ENCODE measurements at places on chromosomes 1 and 21.
A peak's percentile ranks its signal among the peaks of the same experiment; 100 is the strongest.

DNA sequence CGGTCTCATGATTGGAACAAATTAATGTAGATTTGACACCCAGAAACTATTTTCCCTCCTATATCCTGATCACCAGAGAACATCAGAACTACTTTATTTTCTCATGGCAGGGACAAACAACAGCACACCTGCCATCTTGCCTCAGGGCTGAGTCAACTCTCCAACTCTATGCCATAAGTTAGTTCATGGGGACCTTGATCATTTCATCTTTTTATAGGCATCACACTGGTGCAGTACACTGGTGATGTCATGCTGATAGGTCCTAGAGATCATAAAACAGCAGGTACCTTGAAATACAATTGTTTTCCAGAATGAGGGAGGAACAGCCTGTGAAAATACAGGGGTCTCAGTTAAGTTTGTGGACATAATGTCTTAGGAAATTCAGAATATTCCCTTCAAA is 45.8 kb downstream of the EDN2 start:
- no peak for DNase-seq

DNA sequence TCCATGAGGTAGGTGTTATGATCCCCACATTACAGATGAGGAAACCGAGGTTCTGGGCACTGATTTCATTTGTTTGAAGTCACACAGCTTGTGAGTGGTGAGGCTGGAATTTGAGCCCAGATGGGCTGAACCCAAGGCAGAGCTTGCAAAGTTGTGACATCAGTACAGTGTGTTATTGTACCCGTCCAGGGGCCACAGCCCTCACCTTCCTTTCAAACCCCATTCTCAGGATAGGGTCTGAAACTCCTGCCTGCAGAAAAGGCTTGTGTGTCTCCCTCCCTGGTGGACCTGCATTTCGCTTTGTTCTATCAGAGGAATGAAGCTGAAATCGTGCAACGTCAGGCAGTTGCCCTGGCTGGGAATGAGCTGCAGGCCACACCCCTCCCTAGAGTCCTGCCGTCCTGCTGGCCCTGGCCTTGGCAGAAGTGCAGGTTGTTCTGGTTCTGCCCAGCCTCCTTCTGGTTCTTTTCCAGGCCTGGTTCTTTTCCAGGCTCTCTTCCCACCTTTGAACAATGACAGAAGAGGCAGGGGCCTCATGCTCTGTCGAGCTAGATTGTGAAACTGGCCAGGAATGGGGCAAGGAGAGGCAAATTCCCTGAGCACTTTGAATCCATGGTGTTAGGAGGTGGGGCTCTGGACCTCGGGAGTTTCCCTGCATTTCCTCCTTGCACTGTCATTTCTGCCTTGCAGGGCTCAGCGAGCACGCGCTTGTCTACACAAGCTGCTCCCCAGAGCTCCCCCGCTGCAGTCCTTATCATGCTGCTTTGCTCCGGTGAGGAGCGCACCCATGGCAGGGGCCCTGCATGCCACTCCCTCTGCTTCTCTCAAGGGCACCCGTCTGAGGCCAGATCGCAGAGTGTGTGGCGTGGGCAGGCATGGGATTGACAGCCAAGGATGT is 8.2 kb upstream of the MYOM3 start:
- DNase-seq, result no peak

GRCh38 chr1:44631333-44631646 is 43.0 kb downstream of the TMEM53 start:
- peak; percentile 40 for DNase-seq

- DNase-seq, result no peak
Measured at GRCh38 chr1:68344208-68344607, 105.5 kb downstream of the RPE65 start.

GRCh38 chr21:45551316-45551715 is 9.1 kb upstream of the SLC19A1 start:
- no peak for DNase-seq

DNA sequence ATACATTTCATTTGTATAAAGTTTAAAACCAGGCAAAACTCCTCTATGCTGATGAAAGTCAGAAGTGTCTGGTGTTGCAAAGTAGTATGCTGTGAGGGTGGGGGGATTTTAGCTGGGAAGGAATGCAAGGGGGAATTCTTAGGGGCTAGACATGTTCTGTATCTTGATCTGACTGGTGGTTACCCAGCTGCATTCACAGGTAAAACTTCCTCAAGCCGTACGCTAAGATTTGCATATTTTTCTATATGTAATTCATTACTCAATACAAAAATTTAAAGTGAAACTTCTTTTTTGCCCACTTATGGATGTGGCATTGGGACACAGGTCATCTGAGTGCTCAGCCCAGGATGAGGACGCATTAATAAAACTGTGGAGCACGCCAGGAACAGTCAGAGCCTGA is 323.3 kb downstream of the PAPPA2 start:
- DNase-seq, result no peak

DNA sequence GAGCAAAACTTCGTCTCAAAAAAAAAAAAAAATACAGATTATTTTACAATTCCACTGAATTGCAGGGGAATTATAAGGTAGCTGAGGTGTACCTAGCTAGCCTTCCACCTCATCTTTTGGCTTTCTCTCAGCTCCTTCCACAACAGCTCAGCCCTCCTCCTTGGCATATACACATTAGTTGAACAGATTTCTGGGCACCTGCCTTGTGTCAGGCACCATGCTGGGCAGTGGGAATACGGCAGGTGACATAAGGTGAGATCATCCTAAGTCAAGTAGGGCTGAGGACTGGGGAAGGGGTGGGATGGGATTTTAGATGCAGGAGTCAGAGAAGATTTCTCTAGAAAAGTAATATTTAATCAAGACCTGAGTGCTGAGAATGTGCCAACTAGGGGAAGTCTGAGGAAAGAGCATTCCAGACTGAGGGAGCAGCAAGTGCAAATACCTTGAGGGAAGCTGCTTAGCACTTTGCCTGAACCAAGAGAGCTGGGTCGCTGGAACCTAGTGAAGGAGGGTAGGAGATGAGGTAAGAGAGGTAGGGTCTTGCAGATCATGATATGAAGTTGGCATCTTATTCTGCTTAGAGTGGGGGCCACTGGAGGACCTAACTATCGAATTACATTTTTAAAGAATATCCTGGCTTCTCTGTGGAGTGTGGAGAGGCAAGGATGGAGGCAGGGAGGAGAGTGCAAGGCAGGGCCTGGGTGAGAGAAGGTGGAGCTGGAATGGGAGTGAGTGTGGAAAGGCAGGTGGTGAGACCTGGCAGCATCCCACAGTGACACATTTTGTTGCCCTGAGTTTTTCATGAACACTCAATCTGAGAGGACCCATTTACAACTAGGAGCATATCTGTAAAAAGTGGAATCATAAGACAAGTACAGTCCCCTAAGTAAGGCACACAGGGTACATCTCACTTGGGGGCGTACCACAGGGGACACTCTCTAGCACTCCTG is 28.2 kb downstream of the LAMC2 start:
- no peak for DNase-seq

GRCh38 chr1:86812286-86812685 is 101.6 kb downstream of the SELENOF start:
- no peak for DNase-seq

DNA sequence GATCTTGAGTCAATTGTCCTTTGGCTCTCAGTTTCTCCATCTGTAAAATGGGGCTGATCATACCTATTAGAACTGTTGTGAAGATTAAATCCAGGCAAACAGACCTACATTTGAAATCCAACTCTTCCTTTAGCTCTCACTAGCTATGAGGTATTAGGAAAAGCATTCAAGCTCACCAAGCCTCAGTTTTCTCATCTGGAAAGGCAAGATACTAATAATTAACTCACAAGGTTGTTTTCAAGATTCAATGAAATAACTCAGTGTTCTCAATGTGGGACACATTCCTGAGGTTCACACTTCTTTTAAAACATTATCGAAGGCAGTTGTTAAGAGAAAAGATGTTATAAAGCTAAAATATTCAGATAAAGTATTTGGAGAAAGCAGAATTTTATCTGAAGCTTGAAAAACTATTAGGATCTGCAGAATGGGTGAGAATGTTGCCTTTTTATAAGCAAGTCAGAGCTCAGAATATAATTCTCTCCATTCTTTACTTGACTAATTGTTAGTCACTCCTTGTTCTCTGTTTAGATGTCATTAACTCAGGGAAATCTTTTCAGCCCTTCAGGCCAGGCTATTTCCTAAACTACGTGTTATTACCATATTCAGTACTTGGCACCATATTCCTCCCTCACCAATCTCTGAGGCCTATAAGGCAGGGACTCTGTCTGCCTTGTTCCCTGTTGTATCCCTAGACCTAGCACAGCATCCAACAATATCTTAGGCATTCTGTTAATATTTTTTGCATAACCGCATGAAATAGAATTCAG is 72.0 kb upstream of the VAV3 start:
- no peak for DNase-seq

DNA sequence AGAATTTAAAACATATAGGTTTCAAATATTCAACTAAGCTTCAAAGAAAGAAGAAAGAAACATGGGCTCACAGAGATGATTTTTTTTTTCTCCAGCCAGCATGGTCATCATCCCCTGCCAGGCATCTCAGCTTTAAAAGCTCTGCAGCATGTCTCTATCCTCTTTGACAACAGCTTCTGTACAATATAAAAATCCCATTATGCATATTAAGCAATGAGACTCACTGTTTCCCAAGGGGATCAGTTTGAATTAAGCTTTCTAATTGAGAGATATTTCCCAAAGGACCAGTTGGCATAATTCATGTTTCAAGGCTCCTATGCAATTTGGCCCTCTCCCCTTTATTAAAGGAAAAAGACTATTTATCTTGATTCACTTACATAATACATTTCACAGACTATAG is 220.3 kb downstream of the GRIK1 start:
- no peak for DNase-seq

GRCh38 chr1:28790377-28791035 is 21.5 kb upstream of the OPRD1 start:
- DNase-seq, result no peak

DNA sequence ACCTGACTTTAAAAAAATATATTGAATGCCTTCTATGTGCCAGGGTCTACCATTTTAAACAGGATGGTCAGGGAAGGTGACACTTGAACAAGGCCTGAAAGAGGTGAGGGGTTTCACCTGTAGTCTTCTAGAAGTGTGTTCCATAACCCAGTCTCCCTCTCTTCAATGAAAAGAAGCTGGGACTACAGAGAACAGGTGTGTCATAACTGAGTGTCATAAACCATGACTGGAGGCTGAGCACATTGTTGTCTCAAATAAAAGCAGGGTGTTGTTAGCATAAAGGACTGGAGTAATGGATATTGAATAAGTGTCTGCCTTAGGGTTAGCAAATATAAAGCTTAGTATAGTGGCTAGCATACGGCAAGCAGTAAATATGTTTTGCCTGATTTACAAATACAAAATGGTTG is 65.4 kb downstream of the SYDE2 start:
- peak; percentile 0 for DNase-seq

- peak; percentile 7 for DNase-seq
Measured at GRCh38 chr1:174743654-174744561, 255.8 kb upstream of the CACYBP start.

- DNase-seq, result no peak
Measured at GRCh38 chr1:34784751-34785221, 3.8 kb downstream of the GJB3 start.

GRCh38 chr1:66282891-66283621 is 250.9 kb upstream of the SGIP1 start:
- DNase-seq, result no peak

DNA sequence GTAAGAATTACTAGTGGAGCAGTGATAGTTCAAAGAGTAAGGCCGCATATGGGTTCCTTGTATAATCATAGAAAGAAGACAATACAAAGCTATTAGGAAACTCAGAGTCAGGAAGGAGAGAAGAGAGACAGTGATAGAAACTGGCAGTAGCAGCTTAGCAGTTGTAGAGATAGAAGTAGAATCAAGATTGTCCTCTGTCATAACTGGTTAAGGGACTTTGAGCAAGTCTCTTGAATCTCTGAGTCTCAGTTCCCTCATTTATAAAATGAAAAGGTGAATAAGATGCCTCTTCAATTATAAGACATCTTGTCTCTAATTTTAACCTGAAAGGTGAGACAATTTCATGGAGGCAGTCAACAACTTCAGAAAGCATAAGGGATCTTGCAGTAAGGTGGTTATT is 6.5 kb upstream of the RALGPS2 start:
- no peak for DNase-seq

- DNase-seq, result no peak
Measured at GRCh38 chr21:45799765-45800338, 156.3 kb downstream of the PCBP3 start.

DNA sequence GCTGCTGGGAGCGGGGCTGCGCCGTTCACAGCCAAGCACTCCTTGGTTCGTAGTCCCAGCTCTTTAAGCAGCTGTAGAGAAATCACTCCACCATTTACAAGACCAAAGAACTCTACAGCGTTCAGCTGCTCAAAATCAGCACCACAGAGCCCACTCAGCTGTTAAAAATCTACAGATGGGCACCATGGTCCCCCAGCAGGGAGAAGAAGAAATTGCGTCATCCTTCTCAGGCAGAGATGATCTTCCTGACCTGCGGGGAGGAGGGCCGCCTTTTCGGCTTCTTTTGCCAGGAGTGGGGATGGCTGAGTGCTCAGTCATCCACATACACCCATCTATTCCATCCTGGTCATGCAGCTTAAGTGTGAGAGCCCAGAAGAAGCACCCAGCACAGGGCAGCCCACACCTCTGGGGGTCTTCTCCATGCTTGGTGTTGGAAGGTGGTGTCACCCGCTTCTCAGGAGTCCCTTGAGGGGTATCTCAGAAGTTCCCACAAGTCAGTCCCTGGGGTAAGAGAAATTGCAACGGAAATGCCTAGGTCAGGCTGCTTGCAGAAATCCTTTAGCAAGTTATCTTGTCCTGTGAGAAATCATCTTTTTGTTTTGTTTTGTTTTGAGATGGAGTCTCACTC is 163.8 kb downstream of the NPHP4 start:
- DNase-seq, result no peak

DNA sequence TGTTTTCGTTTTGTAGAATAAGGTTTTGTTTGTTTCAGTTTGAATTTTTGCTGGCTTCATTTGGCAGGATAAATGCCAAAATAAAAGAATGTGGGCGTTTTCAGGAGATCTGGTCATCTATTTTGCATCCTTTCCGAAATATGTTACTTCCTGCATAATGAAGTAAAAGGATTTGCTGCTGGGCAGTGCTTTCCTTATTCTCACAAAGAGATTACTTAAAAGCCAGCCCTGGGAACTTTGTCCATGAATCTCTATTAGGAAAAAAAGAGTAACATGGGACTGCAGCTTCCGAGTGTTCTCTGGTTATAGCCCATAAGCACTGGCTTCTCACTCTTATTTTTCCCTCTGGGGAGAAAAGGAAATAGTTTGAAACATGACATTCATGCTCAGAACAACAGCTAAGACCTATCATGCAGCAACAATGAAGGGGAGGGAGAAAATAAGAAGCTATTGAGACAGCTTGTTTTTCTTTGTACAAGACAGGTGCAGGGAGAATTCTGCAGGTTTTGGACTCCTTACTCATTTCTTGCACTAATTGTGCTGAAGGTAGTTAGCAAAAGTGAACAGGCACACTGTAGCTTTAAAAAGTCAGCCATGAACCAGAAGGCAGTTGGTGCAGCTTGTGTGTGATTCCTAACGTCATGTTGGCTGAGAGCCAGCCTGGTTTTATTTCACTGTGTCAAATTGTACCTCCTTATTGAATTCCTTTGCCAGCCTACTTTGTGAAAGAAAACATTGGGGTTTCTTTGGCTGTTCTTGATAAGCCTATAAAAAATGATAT is at the start of gene SAMD13:
Gene SAMD13 (plus strand): TSS at position 705 of the 781 bp plus-strand sequence. CDS start 1,527 bp downstream, outside the sequence.
- DNase-seq, result peak; percentile 73

GRCh38 chr1:24486331-24487065 is 16.1 kb upstream of the RCAN3 start:
- no peak for DNase-seq

GRCh38 chr1:31239653-31240241 is at the start of gene NKAIN1:
Gene NKAIN1, minus strand, starts transcription at chr1:31239887. Its CDS starts 340 bp downstream, at chr1:31239547.
- DNase-seq, result no peak

- no peak for DNase-seq
Measured at GRCh38 chr1:72483846-72484357, 201.6 kb upstream of the NEGR1 start.

- no peak for DNase-seq
Measured at GRCh38 chr1:178379807-178380206, 117.0 kb downstream of the CLEC20A start.

All from SHP77 (cell line).